ENCODE measurements at places on chromosomes 3 and 15. TPM values are rescaled to one million over a fixed set of nuclear protein-coding genes. Genes with fewer than 3 reads are reported as not detected.

SLC2A2 gene
- not detected for total RNA-seq

ITIH3 gene
- total RNA-seq: 1.1 TPM

PIF1 gene
- total RNA-seq: 5.3 TPM

CFAP100 gene
- not detected for total RNA-seq

ALAS1 gene
- total RNA-seq: 29.7 TPM

CHRD gene
- under 0.01 TPM for total RNA-seq

CHRNA5 gene
- 1.4 TPM for total RNA-seq

IL17RE gene
- total RNA-seq: 1.1 TPM

ARL6 gene
- 11.7 TPM for total RNA-seq

DUOXA2 gene
- not detected for total RNA-seq

ABHD17C gene
- total RNA-seq: 5.4 TPM

KCNAB1 gene
- total RNA-seq: under 0.01 TPM

XCR1 gene
- total RNA-seq: not detected

ROBO1 gene
- 53.9 TPM for total RNA-seq

ULK4 gene
- total RNA-seq: 5.0 TPM
